ENCODE measurements at places on chromosomes 7 and 10.
A peak's percentile ranks its signal among the peaks of the same experiment; 100 is the strongest.

GRCh38 chr7:27549606-27550005 lies 113.1 kb downstream of the HIBADH start:
- no peak for DNase-seq

GRCh38 chr7:95897557-95898251 lies 125.3 kb downstream of the DYNC1I1 start:
- DNase-seq = no peak

DNA sequence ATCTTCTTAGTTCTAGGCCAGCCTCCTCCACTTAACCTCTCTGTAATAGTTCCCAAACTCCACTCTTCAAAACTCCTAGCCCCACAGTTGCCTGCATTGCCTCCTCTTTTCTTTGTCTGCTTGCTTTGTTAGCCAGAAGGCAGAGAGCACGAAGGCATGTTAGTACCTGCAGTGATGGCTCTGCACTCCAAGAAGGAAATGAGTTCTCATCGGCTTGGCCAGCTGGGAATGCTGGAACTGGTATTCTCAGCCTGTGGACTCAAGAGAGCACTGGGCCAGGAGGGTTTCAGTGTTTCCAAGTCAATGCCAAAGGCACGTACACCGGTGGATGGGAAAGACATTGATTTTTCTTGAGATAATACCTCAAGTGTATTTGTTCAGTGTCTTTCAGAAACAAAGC lies 66.3 kb upstream of the HABP2 start:
- no peak for DNase-seq

- DNase-seq = no peak
Observed at GRCh38 chr10:124732931-124733570, 11.1 kb downstream of the FAM53B start.

DNA sequence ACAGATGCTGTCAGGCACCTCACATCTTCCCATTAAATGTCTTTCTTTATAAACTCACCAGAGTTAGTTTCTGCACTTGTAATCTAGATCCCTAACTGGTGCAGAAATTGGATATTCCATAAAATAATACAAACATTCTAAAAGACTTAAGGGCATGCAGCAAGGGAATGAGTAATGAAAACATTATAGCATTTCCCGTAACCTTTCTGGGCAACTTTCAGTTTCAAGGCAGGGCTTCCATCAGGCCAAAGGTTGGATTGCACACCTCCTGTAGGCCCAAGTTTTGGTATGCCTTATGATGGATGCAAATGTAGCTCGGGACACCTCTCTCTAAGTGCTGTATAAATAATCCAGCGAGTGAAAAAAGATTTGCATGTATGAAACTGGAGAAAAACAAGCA lies 129.9 kb upstream of the LYZL2 start:
- DNase-seq = no peak

DNA sequence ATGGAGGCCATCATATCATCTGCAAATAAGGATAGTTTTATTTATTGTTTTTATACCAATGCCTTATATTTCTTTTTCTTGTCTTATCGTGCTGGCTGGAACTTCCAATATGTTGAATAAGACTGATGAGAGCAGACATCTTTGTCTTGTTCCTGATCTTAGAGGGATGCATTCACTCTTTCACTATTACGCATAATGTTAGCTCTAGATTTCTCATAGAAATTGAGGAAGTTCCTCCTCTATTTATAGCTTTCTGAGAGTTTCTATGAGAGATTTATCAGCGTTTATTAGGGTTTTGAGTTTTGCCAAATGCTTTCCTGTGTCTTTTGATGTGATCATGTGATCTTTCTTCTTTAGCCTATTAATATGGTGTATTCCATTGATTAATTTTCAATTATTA lies 49.3 kb downstream of the COL28A1 start:
- DNase-seq = no peak

DNA sequence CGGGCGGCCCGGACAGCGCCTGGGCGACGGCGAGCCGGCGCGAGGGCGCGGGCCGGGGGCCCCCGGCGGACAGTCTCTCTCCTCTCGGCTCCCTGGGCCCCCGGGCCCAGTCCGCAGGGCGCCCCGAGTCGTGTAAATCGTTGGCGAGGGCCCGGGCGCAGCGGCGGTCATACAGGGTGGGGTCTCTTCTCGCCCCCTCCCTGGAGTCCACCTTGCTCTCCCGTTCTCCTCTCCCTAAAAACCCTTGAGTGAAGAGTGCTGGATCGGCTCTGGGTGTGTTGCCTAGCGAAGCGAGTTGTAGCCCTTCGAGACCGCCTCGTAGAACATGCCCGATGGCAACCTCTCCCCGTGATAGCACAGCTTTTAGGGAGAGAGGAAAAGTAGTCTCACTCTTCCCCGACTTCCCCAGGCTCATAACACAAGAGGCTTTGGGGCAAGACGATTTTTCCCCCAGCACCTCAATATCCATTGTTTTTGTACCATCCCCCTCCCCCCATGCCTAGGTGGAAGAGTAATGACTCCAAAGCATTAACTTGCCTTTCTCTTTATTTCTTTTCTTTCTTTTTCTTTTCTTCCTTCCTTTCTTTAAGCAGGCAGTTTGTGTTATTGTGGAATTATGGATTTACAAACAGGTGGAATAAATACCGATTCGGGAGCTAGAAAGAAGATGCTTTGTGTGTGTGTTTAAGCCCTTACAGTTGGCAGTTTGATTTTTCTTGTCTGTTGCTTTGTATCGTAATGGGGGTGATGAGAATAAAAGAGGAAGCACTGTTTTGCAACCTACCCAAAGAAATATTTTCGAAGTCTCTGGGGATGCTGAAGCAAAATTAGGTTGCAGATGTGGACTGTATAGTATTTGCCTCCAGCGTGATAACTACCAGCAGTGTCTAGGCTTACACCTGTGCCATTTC lies 822 bp downstream of the SHOC2 start:
- DNase-seq = no peak

DNA sequence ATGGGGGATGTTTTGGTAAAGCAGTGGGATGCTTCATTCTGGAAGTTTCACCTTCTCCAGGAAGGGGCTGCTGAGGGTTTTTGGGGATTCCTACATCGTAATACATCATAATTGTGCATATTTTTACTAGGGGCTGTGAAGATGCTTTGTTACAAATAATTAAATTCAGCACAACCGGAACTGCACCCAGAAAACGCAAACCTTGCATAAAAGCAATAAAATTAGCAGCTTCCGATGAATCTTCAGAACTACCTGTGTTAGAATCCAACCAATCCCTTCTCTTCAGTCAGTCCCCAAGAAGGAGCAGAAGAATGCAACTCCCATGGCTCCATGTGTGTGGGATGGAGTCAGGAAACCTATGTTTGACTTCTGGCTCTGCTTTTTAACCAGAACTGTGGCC lies 48.4 kb upstream of the HMX3 start:
- no peak for DNase-seq

GRCh38 chr10:93065675-93066543 lies 5.3 kb downstream of the CYP26C1 start:
- DNase-seq = no peak

- DNase-seq = no peak
Observed at GRCh38 chr7:155291045-155291530, 6.6 kb upstream of the INSIG1 start.

GRCh38 chr7:92882760-92883159 lies 46.4 kb upstream of the CDK6 start:
- DNase-seq = no peak

DNA sequence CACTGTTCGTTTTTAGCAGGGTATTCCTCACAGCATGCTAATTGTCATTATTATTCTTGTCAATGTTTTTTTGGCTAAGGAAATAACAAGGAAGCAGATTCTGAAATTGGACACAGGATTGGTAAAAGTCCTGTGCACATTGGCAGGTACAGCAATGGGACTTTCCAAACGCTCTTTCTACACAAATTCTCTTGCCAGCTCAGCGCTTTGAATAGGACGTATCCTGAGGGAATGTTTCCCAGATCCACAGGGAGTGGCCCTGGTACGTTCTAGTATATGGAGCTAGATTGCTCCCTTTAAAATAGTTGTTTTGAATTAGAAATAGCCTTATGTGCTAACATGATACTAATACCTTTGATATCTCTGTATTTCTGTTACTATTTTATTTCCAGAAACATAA lies 82.8 kb upstream of the GRB10 start:
- no peak for DNase-seq

- DNase-seq = no peak
Observed at GRCh38 chr7:37893359-37893758, 23.3 kb downstream of the SFRP4 start.

GRCh38 chr10:32981760-32982159 lies 23.7 kb upstream of the ITGB1 start:
- no peak for DNase-seq

DNA sequence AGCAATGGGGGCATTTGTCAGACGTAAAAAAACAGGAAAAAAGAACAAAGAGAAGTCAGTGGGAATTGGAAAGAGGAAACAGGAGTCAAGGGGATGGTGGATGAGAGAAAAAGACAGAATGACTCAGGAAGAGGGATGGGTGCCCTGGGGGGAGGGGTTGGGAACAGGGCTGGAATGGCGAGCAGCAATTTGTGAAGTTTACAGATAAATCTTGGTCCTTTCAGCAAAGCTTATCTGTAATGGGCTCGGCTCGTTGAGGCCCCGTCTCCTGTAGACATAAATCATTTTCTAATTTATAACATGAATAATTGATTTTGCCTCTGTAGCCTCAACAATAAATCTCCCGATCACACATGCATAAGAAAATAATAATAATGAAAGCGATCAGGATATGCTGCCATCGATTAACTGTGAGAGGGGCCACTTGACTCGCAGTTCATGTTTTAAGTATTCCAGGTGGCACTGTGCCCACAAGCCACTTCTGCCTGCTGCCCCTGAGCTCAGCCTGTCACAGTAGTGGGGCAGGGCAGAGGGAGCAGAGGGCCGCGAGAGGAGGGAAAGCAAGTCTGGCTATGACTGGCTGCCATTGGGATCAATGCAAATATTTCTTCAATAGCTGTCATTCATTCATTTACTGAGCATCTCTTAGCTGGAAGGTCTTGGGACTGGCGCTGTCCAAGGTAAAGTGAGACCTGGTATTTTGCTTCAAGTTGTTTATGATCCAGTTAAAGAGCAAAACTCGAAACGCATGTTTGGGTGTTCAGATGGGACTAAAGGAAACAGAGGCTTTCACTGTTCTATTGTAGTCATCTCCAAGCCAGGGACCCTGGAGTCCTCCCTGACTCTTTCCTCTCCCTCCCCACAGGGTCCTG lies 47.4 kb upstream of the R3HCC1L start:
- DNase-seq = no peak

- no peak for DNase-seq
Observed at GRCh38 chr7:29194206-29194593, 375 bp upstream of the CHN2 start.

DNA sequence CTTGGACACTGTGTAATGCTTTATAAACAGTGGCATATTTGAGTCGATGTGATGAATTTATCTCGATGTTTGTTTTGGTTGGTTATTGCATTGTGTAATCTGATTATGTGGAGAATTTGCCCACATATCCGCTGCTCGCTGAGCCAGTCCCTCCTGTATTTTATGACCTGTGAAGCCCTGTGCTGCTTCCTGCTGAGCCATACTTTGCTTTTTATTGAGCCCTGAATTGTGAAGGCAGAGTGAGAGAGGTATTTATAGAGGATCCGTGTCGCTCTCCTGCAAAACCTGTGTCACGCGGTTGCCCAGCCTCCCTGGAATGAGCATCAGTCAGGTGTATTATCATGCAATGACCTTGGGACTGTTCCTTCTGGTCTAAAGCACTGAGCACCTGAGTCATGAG lies 253.7 kb downstream of the ARHGAP21 start:
- DNase-seq = no peak

DNA sequence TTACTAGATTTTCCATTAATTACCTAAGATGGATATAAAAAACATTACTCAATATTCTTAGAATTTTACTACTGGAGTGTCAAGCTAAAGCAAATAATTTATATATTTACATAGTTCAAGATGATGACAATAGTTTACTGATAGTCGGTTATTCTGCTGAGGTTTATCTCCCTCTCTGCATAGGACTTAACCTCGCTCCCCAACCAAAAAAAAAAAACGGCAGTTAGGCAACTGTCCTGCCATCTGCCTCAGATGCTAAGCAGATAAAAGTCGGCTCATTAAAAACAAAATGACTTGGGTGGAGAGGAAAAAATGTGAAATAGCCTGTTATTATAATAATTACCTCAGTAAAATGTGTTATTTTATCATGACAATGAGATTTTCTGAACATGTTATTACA lies 14.0 kb upstream of the ITGB8 start:
- DNase-seq = no peak

GRCh38 chr7:41065663-41066062 lies 637.2 kb downstream of the INHBA start:
- no peak for DNase-seq

DNA sequence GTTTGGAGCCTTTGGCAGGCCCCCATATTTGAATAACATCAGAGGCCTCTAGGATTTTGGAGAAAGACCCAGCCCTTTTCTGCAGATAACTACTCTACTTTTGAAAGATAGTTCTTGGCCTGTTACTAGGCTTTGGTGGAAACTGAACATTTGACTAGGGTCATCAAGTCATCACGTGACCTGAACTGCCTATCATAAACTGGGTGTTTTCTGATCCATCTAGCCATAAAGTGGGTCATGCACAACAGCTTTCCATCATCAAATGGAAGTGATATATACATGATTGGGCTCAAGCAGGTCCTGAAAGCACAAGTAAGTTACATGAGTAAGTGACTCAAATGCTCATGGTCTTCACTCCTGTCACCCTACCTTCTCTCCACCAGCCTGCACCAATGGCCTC lies 552.3 kb upstream of the GRM3 start:
- no peak for DNase-seq

DNA sequence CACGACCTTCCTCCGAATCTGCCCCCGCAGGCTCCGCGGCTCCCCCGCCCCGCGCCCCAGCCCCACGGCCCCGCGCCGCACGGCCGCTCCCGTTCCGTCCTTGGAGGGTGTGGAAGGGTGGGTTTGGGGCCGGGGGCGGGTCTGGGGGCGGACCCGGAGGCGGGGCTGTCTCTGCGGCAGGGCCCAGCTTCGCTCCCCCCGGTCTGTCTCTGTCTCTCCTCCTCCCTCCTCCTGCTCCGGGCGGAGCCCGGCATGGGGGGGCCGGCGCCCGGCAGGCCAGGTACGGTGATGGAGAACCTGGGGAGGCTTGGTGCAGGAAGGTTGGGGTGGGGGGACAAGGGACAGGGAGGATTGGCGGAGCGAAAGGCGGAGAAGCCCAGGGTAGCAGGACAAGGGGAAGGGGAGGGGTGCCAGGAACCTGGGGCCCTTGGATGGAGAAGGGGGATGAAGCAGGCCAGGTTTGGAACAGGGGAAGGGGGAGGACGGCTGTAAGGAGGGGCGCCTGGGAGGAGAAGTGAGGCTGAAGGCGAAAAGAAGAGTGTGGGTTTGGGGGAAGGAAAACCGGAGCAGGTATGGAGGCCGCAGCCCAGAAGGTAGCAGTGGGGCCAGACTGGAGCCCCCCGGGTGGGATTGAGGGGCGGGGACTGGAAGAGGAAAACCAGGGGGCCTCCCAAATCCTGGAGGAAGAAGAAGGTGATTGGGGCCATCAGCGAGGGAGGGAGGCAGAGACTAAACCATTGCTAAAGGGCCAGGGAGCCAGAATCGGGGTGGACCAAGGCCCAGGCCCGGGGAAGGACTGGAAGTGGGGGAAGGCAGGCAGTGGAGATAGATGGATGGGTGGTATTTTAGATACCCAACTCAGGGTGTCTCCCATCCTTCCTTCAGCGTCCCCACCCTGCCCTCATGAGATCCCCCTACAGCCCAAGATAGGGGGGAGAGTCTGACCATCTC lies at the start of gene NYAP1:
Gene NYAP1 (plus strand): TSS at position 206 of the 951 bp plus-strand sequence. CDS start 1,385 bp downstream, outside the sequence.
- DNase-seq = peak; percentile 28
